ENCODE measurements at places on chromosomes 2 and 18. TPM values are rescaled to one million over a fixed set of nuclear protein-coding genes. Genes with fewer than 3 reads are reported as not detected.

Gene PTPRM
- polyA plus RNA-seq, result 27.2 TPM

Gene CBLN2
- polyA plus RNA-seq, result 11.4 TPM

Gene SGPP2
- polyA plus RNA-seq, result 6.6 TPM

Gene TGFBRAP1
- 14.4 TPM for polyA plus RNA-seq

Gene ERMN
- polyA plus RNA-seq, result 0.57 TPM

Gene PTPRN
- 9.2 TPM for polyA plus RNA-seq

Gene DSG1
- polyA plus RNA-seq, result 0.19 TPM

Gene ARHGEF33
- 0.87 TPM for polyA plus RNA-seq

Gene CYS1
- 22.1 TPM for polyA plus RNA-seq

Gene ATP6V1C2
- 11.6 TPM for polyA plus RNA-seq

Gene ADD2
- polyA plus RNA-seq, result 4.0 TPM

Gene HOXD13
- not detected for polyA plus RNA-seq

Gene CRYBA2
- 13.3 TPM for polyA plus RNA-seq

Gene OSBPL6
- polyA plus RNA-seq, result 4.6 TPM

Gene RAD51AP2
- 0.06 TPM for polyA plus RNA-seq

Gene TGFA
- polyA plus RNA-seq, result 8.4 TPM

Gene IL1B
- polyA plus RNA-seq, result 3.9 TPM

Gene CFAP210
- 0.13 TPM for polyA plus RNA-seq

Gene TTC39C
- 11.2 TPM for polyA plus RNA-seq

Gene HOXD1
- polyA plus RNA-seq, result 2.6 TPM

Gene GPD2
- 28.5 TPM for polyA plus RNA-seq

Gene EFEMP1
- 38.0 TPM for polyA plus RNA-seq

Gene RIT2
- 1.9 TPM for polyA plus RNA-seq

Gene RBFA
- 33.0 TPM for polyA plus RNA-seq

Gene LIMS2
- polyA plus RNA-seq, result 25.0 TPM

Gene PDE1A
- 16.1 TPM for polyA plus RNA-seq

Gene VWC2L
- polyA plus RNA-seq, result 0.03 TPM

Gene MGAT4A
- 37.5 TPM for polyA plus RNA-seq

Gene RSAD2
- 3.7 TPM for polyA plus RNA-seq

Gene GNLY
- 13.1 TPM for polyA plus RNA-seq

Gene BABAM2
- 32.0 TPM for polyA plus RNA-seq

Gene ACAA2
- 88.7 TPM for polyA plus RNA-seq

Gene ALPP
- 0.06 TPM for polyA plus RNA-seq

Gene SLC8A1
- polyA plus RNA-seq, result 13.2 TPM

Gene FLACC1
- 0.76 TPM for polyA plus RNA-seq

Gene DTNA
- 12.3 TPM for polyA plus RNA-seq

Gene ALPI
- 80.6 TPM for polyA plus RNA-seq

Gene TOGARAM2
- 2.1 TPM for polyA plus RNA-seq

Gene NR4A2
- 3.4 TPM for polyA plus RNA-seq

Gene SPTBN1
- 168 TPM for polyA plus RNA-seq

Gene NTSR2
- polyA plus RNA-seq, result not detected

Gene TEKT4
- not detected for polyA plus RNA-seq

Gene CGREF1
- 11.5 TPM for polyA plus RNA-seq
